ENCODE measurements at places on chromosomes 5 and 9.
A peak's percentile ranks its signal among the peaks of the same experiment; 100 is the strongest.

DNA sequence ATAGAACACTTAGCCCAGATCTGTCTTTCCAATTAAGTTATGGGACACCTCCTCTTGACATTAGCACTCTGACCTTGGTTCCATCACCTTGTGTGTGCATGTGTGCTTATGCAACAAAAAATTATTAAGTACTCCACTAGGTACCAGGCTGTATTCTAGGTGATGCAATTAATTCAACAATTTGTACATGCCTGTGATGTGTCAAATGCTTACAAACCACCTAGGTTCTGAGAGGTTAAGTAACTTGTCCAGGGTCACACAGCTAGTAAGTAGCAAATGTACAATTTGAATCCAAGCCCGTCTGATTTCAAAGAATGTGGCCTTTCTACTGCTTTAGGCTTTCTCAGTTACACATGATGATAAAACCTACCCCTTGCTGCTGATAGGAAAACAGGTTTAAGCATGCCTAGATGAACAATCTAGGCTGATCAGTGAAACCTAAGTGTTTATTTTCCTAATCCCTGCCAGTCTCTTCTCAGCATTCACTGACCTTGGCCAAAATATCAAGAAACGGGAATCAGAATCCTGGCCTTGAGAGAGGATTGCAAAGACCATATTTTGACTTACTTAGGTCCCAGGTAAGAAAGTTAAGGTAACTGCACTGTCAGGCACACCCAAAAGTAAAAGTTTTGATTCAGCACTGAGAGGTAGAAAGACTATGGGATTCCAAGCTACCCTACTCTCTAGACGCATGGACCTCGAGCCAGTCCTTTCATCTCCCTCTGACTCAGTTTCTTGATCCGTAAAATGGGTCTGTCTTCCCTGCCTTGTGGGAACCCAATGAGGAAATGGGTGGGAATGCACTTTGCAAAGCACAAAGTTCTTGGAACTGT is 1.0 kb downstream of the TBC1D2 start:
- DNase-seq = no peak

- no peak for DNase-seq
These were observed 2.4 kb upstream of the BTF3 start for GRCh38 chr5:73495772-73496335.

- DNase-seq = no peak
These were observed 35.6 kb downstream of the TLR4 start for GRCh38 chr9:117739624-117740347.

DNA sequence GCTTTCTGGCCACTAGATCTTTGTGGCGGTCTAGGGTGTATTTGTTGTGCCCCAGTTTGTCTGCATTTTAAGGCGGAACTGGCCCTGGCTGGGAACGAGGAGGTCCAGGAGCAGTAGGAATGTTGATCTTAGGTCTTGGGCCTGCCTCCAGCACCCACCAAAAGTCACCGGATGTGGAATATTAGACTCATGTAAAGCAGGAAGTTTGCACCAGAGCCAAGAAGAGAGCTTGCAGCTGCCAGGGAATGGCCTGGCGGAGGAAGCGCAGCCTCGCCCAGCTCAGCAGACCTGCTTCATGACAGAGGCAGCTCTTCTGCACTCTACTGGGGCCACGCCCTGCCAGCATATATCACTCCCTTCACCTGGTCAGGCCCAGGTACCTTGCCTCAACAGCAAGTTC is 3.3 kb downstream of the GPX3 start:
- DNase-seq = no peak

GRCh38 chr5:89855417-89855816 is 554.1 kb downstream of the CETN3 start:
- DNase-seq = no peak

DNA sequence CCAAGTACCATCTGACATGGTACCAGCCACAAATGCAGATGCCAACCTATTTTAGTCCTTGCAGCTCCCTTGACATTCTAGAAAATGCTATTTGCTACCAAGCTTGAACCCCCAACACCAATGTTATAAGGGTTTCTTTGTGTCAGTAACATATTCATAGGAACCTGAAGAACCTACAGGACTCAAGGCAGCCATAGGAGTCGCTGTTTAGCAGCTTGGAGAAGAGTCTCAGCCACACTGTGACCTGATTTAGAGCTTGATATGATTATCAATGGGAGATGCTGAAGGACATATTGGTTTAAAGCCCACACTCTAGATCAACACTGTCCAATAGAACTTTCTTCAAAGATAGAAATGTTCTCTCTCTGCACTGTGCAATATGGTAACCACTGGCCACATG is 6.4 kb upstream of the ZFR start:
- DNase-seq = no peak

GRCh38 chr5:178114325-178115135 is 1.2 kb downstream of the N4BP3 start:
- DNase-seq = peak; percentile 14

DNA sequence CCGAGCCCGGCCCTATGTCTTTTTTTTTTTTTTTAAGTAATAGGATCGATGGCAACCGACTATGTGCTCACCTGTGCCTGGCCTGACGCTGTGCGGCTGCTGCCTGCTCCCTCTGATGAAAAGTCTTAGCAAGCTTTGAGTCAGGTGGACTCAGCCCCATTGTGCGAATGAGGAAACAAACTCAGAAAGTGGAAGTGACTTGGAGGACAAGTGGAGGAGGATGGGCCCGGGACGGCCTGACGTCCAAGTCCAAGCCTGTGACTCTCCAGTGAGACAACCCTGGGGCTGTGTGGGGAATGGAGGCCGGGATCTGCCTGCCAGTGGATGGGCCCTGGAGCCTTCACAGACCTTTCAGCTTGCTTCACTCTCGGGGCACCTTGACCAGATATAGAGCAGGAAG is 57.9 kb downstream of the EXD3 start:
- DNase-seq = no peak

DNA sequence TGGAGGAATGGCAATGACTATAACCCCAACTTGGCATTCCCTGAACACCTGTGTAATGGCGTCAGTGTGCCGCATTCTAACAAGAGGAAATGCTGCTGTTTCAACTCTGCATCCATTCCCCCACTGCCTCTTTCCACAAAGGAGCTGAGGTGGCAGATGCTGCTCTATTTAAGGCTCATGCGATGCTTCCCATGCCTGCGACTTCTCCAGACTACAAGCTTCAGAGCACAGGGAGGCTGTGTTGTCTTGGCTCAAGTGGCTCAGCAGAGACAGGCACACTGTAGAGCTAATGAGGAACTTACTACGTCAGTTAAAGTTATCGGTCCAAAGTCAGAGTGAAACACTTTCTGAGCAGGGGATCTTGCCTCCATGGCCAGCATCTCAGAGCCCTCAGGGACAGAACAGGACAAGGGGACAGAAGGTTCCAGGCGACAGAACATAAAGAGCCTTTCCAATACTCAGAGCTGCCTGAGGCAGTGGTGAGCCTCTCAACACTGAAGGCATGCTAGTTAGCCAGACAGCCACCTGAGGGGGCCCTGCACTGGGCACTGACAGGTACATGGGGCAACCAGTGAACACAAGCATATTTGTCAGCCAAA is 21.8 kb downstream of the TNIP1 start:
- no peak for DNase-seq

DNA sequence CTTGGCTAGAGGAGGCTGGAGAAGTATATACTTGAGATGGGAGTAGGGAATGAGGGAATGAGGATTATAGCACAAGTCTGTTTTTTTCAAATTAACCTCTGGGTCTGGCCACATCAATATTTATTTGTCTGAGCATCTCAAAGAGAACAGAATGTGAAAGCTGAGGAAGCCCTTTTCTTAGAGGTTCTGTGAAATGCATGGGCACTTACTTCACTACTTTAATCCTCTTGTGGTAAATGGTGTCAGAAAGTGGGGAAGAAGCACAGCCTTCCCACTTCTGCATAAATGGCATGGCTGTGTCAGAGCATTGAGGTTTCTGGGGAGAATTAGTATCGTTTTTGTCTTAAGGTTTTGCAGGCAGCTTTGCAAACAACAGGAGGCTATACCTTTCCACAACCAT is 48.6 kb downstream of the SPATA31D1 start:
- DNase-seq = no peak

GRCh38 chr5:172284611-172284980 is 1.0 kb upstream of the UBTD2 start:
- DNase-seq = no peak

- no peak for DNase-seq
These were observed 81.6 kb upstream of the NFIB start for GRCh38 chr9:14395317-14396082.

GRCh38 chr5:160363211-160363610 is 7.2 kb downstream of the C1QTNF2 start:
- no peak for DNase-seq

DNA sequence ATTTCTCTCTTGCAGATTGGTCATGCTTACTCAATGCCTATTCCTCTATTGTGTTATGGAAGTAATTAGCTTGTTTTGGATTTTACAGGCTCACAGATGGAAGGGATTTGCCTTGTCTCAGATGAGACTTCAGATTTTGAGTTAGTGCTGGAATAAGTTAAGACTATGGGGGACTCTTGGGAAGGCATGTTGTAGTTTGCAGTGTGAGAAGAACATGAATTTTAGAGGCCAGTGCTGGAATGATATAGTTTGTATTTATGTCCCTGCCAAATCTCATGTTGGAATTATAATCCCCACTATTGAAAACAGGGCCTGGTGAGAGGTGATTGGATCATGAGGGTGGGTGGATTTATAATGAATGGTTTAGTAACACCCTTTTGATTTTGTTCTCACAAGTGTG is 6.1 kb upstream of the TUSC1 start:
- no peak for DNase-seq

DNA sequence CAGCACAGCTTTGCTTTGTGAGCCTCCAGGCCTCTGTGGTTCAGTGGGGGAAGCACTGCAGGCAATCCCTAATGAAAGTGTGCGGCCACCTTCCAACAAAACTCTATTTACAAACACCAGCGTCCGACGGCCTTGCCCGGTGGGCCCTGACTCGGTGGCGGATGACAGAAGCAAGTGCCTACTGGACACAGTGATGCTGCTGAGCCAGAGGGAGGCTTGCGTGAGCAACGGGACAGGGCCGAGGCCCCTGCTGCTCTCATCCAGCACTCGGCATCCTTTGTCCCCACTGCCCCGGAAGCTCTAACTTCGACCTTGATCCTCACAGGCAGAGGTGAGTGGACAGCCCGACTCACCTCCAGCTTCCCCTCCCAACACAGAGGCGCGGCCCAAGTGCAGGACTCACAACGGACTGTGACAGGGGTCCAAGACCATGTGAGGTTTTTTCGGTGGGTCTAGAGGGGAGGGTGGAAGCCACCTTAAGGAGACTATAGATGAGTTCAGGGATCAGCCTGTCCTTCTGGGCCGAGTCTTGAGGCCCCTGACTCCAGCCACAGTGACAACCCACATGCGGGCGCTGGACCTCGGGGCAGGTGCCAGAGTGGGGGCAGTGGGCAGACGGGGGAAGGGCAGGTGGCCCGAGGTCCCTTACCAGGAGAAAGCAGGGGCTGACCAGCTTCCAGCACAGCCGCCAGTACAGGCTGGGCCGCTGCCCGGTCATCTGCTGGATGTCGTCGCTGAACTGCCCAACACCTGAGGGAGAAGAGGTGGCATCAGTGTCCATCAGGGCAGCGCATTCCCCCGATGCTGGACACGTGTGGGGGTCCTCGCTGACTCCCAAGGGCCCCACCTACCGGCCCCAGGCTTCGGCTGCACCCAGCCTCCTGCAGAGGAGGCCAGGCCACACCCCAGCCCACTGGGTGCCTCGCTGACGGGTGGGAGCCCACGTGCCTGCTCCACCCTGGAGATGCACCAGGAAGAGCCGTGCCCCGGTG is 39.4 kb downstream of the SLC6A3 start:
- DNase-seq = no peak

DNA sequence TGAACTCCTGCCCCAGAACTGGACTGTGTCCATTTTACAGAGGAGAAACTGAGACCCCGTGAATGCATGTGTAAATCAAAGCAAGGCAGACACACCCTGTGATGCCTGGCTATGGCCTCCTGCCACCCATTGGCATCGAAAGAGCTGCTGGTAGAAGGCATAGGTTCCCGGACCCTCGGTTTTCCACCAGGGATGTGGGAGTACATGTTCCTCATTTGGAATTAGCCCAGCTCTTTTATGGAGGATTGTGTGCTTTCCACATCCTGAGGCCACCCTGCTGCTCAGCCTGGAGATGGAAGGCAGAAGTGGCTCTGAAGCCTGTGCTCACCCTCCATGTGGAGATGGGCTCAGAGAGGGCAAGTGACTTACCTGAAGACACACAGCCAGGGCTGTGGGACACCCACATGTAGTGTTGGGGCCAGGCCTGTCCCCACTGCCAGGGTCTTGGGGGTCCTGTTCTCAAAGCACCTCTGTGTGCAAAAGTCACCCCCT is 2.8 kb downstream of the SUSD3 start:
- DNase-seq = no peak

DNA sequence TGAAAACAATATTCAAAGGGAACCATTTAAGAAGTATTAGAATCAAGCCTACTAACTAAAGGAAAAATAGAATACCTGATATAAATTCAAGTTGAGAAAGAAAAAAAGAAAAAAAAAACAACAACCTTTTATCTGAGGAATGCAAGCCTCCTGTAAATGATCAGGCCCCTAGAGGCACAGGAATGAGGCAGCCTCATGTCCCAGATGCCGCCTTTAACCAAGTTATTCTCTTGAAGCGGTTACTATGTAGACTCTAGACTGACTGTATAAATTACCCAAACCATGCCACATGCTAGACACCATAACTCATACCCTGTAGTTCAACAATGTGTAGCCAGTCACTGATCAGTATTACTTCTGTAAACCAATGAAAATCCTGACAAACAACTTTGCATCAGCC is 929.6 kb downstream of the TAF11L14 start:
- DNase-seq = no peak

GRCh38 chr9:80359941-80360881 is 788.4 kb downstream of the TLE4 start:
- DNase-seq = no peak

- no peak for DNase-seq
These were observed 70.1 kb downstream of the CWC27 start for GRCh38 chr5:64838803-64839202.

DNA sequence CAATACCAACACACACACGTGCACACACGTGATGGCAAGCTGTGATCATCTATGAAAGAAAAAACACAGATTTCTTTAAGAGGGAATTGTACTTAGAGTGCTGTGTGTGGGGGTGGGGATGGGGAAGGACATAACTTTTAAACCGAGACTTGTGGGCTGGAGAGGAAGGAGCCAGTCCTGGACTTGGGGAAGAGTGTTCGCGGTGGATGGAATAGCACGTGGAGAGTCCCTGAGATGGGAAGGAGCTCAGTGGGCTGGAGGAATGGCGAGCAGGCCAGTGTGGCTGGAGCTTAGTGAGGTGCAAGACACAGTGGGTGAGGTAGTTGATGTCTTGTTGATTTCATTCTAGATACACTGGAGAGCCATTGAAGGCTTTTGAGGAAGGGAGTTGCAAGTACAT is 78.5 kb downstream of the RGS3 start:
- DNase-seq = no peak

GRCh38 chr5:150626853-150627276 is 13.6 kb upstream of the SYNPO start:
- DNase-seq = no peak

GRCh38 chr9:84822589-84823233 is 153.2 kb downstream of the NTRK2 start:
- DNase-seq = no peak

GRCh38 chr5:132000677-132001453 is 10.6 kb downstream of the ACSL6 start:
- no peak for DNase-seq

GRCh38 chr5:78511121-78511906 is 137.3 kb downstream of the LHFPL2 start:
- DNase-seq = no peak

Data from stimulated activated CD4-positive, alpha-beta T cell treated with anti-CD3 and anti-CD28 coated beads, Interleukin-1b, Interleukin-23, amount 100 ng/mL, for 1 hour (primary cell).